ENCODE measurements at places on chromosomes 5 and 9.

DNA sequence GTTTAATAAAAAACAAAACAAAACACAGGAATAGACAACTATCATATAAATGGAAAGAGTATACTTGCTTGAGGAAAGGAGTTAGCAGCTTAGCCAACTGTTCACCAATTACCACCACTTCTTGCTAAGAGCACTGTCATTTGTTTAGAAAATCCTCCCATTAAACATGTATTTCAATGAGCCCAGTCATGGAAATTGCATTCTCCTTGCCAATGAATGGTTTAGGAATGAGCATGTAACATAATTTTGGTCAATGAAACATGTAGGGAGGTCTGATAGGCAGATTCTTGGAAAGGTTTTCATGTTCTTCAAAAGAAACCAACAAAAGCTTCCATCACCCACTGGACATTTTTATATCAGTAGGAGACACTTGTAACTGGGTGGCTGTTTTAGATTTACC is 502.8 kb upstream of the PAPPA start:
- DNase-seq = no peak

DNA sequence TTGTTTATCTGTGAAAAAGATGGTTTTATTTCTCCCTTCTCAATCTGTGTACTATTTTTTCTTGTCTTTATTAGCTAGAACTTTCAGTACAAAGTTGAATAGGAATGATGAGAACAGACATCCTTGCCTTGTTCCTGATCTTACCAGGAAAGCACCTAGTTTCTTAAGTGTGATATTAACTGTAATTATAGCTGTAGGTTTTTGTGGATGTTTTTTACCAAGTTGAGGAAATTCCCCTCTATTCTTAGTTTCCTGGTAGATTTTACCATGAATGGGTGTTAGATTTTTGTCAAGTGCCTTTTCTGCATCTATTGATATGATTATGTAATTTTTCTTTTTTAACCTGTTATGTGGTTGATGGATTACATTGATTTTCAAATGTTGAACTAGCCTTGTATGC is 68.7 kb downstream of the KCNN2 start:
- DNase-seq = no peak

DNA sequence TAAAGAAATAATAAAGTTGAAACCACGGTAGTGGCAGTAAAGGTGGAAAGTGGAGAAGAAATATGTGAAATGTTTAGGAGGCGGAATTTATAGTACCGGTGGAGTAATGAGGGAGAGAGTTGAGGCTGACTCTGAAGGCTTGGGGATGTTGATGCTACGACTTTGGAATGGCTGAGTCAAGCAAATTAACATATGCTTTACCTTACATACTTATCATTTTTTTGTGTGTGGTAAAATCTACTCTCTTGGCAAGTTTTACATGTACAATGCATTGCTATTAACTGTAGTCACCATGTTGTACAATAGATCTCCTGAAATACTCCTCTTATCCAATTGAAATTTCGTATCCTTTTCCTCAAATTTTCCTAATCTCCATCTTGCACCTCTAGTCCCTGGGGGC is 179.0 kb downstream of the TAF11L14 start:
- no peak for DNase-seq

DNA sequence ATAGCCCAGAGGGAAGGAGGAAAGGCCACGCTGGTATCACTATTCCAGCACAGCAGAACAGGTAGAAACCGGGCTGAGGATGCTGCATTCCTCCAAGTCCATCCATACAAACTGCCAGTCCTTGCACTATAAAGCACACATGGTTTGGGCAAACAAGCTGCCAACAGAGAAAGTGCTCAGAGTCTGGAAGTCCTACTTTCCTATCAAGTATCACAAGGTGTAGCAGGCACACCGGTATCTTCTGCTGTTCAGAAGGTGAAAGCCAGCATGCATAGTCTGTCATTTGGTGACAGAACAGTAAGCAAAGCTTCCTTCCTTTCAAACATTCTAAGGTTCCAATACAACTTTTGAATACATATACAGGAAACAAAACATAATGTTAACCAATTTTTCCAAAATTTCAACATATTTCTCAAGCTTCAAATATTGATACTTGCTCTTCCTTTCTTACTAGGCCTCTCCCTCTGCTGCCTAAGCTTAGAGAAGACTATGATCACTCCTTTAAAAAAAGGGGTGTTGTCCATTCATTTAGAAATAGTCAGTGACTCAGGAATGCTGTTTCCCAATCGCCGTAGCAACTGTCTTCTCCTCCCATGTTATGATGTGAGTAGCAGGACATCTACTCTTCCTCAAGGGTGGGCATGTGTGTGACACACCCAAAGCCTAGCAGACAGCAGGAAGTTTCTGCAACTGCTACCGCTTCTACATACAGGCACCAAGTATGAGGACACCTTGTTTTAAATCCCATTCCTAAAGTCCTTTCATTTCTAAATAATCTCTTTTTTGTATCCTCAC is 14.7 kb downstream of the DIAPH1 start:
- no peak for DNase-seq

All from GM12891 (cell line).